ENCODE measurements at places on chromosomes 12 and 14. TPM values are rescaled to one million over a fixed set of nuclear protein-coding genes. Genes with fewer than 3 reads are reported as not detected.

TAS2R7 gene
- not detected for total RNA-seq

CLEC9A gene
- not detected for total RNA-seq

B3GNT4 gene
- 0.22 TPM for total RNA-seq

CCND2 gene
- total RNA-seq, result 2.6 TPM

SUPT16H gene
- total RNA-seq, result 196 TPM

PLEKHG3 gene
- total RNA-seq, result 39.4 TPM

OLR1 gene
- total RNA-seq, result not detected

SLCO1B1 gene
- total RNA-seq, result not detected

PPFIBP1 gene
- 49.1 TPM for total RNA-seq

GRCh38 chr12:50929831-50930230 is 22.5 kb upstream of the HIGD1C start:
- DNase-seq, result no peak

GRCh38 chr12:3366451-3367110 is 124.4 kb upstream of the PRMT8 start:
- DNase-seq, result no peak

- no peak for DNase-seq
These were observed 18.7 kb downstream of the ANGEL1 start for GRCh38 chr14:76793956-76794355.

DNA sequence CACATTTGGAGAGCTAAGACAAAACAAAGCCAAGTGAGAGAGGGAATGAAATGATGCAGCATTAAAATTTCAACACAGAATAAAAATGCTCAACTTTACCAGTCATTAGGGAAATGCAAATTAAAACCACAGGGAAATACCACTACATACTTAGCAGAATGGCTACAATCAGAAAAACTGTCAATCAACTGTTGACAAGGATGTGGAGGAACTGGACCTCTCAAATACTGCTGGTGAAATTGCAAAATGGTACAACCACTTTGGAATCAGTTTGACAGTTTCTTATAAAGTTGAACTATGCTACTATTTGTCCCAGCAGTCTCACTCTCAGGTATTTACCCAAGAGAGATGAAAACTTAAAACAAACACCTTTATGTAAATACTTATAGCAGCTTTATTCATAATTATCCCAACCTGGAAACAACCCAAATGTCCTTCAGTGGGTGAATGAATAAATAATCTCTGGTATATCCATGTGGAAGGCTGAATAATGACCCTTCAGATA is 43.8 kb upstream of the KTN1 start:
- no peak for DNase-seq

DNA sequence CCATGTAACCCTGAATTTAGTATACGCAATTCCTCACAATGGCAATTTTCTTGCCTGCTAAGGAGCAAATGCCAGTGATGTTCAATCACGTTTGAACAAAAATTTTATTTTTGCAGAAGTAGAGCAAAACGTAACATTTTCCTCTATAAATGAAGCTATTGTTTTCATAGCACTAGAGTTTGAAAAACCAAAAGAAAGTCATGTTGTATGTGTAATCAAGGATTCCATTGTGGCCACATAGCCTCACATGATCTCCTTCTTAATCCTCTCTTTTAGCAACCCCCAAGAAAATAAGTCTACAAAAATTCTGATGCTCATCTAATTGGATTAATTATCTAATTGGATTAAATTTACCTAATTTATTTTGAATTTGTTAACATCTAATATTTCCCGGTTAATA is 1217.4 kb upstream of the FLRT2 start:
- DNase-seq, result no peak

DNA sequence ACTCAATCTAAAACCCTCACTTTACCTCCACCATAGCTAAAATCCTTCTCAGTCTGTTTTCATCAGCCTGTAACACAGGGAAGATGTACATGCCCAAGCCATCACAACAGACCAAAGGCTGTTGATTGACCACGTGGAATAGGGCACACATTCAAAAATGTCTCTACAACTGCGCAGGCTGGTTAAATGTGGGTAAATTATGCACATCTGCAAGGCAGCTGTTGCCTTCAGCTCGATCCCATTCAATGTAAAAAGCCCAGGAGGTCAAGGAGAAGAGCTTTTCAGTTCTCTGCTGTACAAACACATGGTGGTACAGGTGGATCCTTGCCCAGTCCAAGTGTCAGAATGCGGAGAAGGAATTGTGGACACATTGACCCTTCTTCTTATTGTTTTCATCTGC is 354.0 kb downstream of the FLRT2 start:
- no peak for DNase-seq

- DNase-seq, result peak; percentile 21
These were observed 390.6 kb downstream of the PRKD1 start for GRCh38 chr14:29536886-29537511.

GRCh38 chr14:93538413-93538812 is 107.7 kb downstream of the UNC79 start:
- peak; percentile 46 for DNase-seq

GRCh38 chr12:66885115-66885875 is 206.4 kb upstream of the GRIP1 start:
- no peak for DNase-seq

DNA sequence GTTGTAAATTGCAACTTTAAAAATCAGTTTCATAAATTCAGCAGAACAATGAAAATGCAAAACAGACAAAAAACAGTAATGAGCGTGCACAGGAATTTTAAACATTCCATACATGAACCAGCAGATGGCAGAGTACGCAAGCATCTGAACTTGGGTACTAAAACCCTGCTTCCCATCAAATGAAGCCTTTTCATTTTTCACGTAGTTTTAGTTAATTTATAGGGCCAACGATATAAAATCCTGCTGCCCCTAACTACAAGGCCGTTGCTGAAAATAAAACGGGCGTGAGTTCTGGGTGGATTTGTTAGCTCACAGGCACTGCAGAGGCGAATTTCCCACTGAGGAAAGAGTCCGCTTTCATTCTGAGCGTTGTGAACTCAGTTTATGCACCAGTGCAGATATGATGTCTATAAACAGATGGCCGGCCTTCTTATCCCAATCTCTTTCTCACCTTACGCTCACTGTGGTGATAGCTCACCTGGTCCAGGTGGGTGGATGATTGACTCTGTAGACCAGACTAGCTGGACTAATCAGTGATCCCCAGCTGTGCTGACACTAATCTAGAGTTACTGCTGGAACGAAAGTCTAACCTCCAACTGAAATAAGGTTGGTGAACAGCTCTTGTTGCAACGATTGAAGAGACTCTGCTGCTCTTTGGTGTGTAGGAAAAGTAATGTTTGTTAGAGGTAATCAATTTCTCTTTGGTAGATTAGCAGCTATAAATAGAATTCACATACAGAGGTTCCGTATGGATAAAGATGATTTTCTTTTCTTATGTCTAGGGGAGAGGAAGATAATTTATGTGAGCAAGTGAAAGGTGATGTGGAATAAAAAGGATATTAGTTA is 89.2 kb downstream of the PDZRN4 start:
- DNase-seq, result peak; percentile 71

GRCh38 chr14:87321548-87321947 is 671.4 kb downstream of the GALC start:
- DNase-seq, result no peak

DNA sequence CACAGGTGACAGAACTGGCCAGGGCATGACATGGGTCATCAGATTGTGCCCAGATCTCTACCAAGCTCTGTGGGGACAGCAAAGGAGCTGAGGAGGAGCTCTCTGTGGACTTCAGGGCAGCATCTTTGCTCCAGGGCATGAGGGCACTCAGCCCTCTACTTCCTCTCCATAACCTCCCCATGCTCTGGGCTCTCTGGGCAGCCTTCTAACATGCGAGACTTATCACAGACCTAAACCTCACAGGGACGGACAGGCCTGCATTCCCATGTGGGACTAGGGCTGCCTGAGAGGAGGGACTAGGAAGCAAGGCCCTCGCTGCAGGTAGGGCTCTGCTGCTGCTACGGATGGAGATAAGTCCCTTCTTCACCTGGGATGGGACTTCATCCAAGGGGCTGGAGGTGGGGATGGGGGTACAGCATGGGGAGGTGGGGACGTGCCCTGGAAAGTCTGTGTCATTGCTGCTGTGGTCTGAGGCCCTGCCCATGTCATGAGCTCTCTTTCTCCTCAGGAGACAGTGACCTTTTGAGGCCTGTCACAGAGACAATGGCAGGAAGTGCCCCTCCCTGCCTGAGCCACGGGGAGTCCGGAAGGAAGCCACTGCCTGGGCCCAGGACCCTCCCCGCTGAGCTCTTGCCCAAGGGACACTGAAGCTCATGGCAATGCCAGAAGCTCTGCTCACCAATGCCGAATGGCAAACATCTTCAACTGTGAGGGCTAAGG is 44.1 kb downstream of the PITPNM2 start:
- DNase-seq, result peak; percentile 64

GRCh38 chr14:57464008-57464730 is 29.5 kb downstream of the CCDC198 start:
- DNase-seq, result no peak

GRCh38 chr12:47383942-47384341 is 304.2 kb upstream of the AMIGO2 start:
- no peak for DNase-seq

DNA sequence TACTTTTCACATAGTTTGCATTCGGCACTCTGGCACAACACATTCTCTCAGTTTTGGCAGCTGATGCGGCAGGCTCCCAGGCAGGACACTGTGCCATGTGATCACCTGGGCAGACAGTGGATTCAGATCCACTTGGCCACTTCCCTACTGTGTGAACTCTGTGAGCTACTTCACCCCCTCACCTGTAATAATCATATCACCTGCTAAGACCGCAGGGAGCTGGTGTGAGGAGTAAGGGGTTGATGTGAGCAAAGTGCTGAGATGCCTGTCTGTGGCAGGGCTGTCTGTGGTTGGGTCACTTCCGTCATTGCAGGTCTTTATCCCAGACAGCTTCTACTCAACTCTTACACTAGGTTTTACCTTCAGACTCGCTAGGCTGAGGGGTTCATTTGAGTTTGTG is 50.4 kb upstream of the AMN start:
- DNase-seq, result no peak

- DNase-seq, result no peak
These were observed 16.8 kb downstream of the ERO1A start for GRCh38 chr14:52678591-52678990.

- no peak for DNase-seq
These were observed 75.2 kb downstream of the CMAS start for GRCh38 chr12:22121224-22121623.

DNA sequence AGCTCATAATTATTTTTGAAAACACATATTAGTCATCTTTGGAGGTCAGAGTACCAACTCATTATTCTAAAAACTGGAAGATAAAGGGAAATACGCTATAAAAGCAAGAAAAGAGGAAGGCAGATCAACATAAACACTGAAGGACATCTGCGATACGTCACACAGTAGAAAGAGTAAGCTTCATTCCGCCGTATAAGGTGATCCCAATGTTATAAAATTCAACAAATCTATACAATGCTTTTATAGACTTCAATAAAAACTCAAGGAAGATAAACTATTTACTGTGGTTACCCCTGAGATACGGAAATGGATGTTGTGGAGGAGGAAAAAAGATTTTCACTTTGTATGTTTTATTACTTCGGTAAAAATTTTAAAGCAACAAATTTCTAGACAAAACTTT is 92.6 kb downstream of the ITPR2 start:
- no peak for DNase-seq

DNA sequence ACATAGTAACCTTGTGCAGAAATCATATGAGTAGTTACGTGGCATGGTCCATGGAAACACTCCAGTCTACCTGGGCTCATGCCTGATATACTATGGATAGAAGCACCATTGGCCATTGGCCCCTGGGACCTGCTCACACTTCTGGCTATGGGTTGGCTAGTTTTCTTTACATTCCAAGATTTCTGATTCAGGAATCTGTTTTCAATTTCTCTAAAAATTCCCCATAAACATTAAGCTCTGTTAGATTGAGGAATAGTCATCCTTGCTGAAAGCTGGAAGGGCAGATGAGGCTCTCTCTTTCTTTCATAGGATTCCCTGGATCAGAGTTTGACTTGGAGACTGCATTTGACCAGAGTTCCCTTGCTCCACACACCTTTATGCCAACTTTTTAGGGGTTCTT is 37.3 kb upstream of the RAP1B start:
- DNase-seq, result no peak

DNA sequence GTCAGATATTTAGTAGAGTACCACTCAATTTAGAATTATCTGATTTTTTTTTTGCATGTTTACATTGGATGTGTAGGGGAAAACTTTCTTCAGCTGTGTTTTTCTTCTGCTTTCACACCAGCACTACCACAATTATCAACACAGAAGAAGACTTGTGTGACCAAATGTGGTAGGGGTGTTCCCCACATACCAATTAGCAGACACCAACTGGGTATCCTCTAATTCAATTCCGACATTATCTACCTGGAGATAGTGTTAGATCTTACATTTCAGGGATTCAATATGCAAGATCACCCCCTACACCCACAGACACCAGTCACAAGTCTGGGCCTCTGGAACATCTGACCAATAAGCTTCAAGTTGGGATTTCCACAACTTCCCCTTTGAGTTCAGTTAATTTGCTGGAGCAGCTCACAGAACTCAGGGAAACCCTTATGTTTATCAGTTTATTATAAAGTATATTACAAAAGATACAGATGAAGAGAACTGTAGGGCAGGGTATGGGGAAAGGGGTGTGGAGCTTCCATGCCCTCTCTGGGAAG is 4.1 kb upstream of the KLRG1 start:
- no peak for DNase-seq

DNA sequence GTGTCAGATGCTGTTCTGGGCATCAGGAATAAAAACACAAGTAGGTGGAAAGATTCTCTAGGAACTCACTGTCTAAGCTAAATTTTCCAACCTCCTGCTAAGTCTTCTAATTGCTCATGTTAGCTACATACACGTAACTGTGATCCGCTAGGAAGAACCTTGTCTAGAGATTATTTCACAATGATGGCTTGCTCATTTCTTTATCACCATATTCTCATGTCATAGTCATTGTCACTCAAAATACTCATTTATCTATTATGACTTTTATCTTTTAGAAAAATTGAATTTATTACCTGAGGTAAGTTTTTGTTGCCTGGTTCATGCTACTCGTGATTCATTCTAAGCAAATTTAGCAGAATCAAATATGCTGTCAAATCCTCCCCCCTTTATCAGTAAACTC is 1402.4 kb upstream of the FLRT2 start:
- DNase-seq, result no peak

- no peak for DNase-seq
These were observed 11.5 kb downstream of the SYNDIG1L start for GRCh38 chr14:74414403-74415114.

GRCh38 chr12:43436597-43436996 is 115.4 kb downstream of the ADAMTS20 start:
- DNase-seq, result no peak

- DNase-seq, result no peak
These were observed 181.3 kb downstream of the GXYLT1 start for GRCh38 chr12:41963398-41963797.

- DNase-seq, result no peak
These were observed 91.4 kb downstream of the SUDS3 start for GRCh38 chr12:118467641-118468305.
